ENCODE measurements at places on chromosomes 6 and 20.

DNA sequence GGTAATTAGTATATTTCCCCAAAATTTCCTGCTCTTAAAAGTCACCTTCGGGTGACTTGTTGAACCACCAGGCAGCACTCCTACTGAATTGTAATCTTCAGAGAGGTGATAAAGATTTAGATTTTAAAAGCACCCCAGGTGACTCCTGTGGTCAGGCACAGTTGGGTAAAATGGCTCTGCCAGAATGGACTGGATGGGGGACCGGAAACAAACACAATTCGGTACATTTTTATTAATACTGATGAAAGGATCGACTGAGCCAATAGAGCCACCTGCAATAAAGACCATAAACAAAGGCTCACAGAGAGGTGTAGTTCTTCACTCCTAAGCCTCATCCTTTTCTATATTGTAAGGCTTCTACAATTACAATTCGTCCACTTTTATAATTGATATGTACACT, 19.6 kb upstream of the FAM83C start:
- no peak for DNase-seq

DNA sequence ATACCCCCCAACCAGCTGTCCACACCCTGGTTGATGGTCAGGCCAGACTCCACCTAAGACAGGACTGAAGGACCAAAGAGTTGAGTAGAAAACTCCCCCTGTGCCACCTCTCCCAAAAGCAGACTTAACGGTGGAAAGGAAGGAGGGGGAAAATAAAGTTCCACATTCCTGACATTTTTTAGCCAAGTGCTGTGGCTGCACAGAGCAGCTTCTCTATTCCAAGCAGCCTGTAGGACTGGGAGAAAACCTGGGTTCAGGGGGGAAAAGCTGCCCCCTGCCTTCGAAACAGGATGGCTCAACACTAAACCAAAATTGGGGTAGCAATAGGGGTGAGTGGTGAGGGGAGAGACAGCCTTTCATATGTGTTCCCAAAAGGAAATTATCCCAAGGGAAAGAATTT, 3.6 kb downstream of the TRAM2 start:
- DNase-seq: no peak

DNA sequence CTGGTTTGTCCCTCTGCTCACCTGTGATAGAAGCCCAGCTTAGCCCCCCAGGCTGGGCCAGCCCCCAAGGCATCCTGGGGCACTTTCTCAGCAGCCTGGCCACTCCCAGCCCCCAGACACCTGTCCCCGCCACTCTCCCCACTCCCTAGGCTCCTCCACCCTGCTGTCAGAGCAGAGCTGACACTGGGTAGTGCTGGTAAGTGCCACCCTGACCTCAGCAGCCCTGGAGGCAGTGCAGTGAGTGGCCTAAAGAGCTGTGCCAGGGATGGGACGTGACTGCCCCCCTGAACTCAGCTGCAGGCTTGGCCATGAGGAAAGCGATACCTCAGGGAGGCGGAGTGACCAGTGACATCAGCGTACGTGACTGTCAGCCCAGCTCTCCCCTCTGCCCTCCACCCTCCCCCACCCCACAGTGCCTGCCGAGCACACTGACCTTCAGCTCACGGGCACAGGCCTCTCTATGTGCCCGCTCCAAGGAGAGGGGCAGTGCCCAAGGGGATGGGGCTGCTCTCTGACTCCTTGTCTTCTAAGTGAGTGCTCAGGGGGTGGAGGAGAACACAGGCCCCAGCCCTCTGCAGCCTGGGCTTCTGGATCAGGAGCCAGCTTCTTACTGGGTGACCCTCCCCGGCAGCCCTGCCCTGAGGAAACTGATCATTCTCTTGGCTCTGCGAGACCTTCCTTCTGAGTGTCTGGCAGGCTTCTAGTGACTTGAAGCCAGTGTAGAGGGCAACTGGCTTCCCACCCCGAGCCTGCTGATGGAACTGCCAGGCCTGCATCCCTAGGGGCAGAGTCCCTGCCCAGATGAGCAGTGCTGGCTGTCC, 172.7 kb downstream of the MRPL14 start:
- peak; percentile 15 for DNase-seq

- DNase-seq: no peak
These were observed 134.7 kb downstream of the RCAN2 start for GRCh38 chr6:46356543-46356942.

GRCh38 chr6:20279608-20280287, 67.5 kb upstream of the MBOAT1 start:
- no peak for DNase-seq

- no peak for DNase-seq
These were observed 8.8 kb upstream of the OPN5 start for GRCh38 chr6:47773005-47773404.

Data from activated naive CD4-positive, alpha-beta T cell treated with anti-CD3 and anti-CD28 coated beads, Interleukin-2, amount 10 ng/mL, durations not matched to agents 7 days and 5 days (primary cell).